Myocyte (in vitro differentiated cells): ENCODE measurements at places on chromosomes 5 and 9. TPM values are rescaled to one million over a fixed set of nuclear protein-coding genes. Genes with fewer than 3 reads are reported as not detected.

GRCh38 chr5:170397059-170397458, 7.9 kb upstream of the KCNMB1 start:
- DNase-seq, result no peak

DNA sequence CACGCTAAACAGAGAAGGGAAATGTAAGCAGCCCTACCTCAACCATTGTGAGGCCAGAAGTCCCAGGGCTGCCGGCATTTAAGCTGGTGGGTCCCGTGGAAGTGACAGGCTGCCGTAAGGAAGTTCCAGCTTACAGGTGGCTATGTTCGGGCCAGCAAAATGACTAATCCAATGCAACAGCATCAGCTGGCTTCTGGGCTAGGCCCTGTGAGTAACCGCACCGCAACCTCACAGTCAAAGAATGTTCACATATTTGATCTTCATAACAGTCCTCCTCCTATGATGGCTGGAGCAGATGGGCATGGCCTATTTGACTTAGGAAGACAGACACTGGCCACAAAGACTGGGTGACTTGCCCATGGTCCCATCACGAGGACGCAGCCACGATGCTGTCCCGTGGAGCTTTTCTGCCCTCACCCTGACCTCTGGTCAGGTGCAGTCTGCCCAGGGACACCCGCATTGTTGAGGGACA, 88.2 kb downstream of the LIFR start:
- peak; percentile 99 for DNase-seq

PCDH1 gene
- total RNA-seq, result 0.11 and 0.42 TPM in 2 replicates

DNA sequence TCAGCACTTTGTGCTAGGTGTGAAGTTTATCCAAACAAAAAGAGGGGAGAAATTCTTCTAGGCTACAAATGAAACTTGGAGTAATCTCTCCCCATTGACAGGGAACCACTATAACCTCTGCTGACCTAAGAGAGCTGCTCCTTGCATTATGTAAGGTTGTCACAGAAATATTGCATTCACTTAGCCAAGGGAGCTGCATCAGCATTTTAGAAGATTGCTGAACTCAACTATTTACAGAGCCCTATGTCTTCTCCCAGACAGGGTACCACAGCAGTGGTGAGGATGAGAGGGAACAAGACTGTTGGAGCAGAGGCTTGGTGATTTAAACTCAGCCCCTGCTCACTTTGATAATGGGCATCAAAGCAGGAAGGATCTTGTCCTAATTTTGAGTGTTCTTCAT, 362.0 kb downstream of the TMEM38B start:
- DNase-seq, result no peak

- no peak for DNase-seq
Observed at GRCh38 chr5:52013523-52013922, 630.3 kb downstream of the ISL1 start.

- DNase-seq, result no peak
Observed at GRCh38 chr9:78050421-78050820, 18.8 kb upstream of the GNAQ start.

ZNF462 gene
- 10.8 and 14.7 TPM in 2 replicates for total RNA-seq

EDIL3 gene
- total RNA-seq, result 86.1 and 118 TPM in 2 replicates

TAF11L10 gene
- total RNA-seq, result not detected in 2 replicates

GRCh38 chr5:96661855-96662724, at the start of gene CAST:
Gene CAST, plus strand, starts transcription at chr5:96662376. Its CDS starts 47 bp downstream, at chr5:96662423.
- peak; percentile 95 for DNase-seq

GRCh38 chr5:5298068-5298633, 124.3 kb upstream of the ICE1 start:
- DNase-seq, result no peak

GRCh38 chr9:125759764-125760129, 12.6 kb downstream of the PBX3 start:
- DNase-seq, result no peak

GRIA1 gene
- 4.7 and 5.6 TPM in 2 replicates for total RNA-seq

LCN9 gene
- total RNA-seq, result not detected in 2 replicates

DNA sequence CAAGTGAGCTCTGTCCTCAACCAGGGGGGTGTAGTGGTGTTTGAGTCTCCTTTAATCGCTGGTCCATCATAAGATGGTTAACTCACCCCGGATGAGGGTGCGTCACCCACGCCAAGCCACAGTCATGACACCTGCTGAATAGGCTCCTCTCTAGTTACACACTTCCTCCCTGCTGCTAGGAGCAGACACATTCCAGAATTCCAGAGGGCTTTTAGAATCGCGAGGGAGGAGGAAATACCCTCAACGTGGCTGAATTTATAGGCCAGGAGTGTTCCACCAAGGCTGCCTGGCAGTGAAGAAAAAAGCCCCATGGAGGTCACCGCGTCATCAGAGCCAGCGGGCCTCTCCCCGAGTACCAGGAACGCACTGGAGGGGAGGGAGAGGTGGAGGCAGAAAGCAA, 5.1 kb downstream of the GLRX start:
- peak; percentile 96 for DNase-seq

DNA sequence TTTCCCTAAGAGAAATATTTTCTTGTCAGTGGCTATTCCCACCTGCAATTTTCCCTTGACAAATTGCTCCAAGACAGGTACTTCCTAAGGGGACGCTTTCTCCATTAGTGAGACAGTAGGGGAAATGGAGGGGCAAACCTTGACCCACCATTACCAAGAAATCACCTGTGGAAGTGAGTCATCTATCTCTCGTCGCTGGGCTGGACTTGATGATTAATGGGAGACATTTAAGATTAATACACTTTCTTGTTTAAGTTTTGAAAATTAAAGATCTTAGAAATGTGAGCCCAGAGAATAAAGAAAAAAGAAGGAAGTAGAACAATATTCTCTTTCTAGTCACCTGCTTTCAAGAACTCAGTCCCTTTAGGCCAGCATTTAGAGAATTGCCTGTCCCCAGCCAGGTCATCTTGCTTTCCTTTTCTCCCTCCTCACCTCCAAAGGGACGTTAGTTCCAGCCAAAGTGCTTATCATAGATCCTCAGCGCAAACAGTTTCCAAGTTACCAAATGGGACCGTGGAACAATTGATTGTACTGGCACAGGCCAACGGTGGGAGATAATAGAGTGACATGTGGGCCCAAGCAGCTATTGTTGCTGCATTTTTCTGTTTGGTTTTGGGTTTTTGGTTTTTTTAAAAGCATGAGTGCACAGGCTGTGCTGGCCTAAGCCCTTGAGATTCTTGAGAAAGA, 284.4 kb downstream of the ENC1 start:
- no peak for DNase-seq

DNA sequence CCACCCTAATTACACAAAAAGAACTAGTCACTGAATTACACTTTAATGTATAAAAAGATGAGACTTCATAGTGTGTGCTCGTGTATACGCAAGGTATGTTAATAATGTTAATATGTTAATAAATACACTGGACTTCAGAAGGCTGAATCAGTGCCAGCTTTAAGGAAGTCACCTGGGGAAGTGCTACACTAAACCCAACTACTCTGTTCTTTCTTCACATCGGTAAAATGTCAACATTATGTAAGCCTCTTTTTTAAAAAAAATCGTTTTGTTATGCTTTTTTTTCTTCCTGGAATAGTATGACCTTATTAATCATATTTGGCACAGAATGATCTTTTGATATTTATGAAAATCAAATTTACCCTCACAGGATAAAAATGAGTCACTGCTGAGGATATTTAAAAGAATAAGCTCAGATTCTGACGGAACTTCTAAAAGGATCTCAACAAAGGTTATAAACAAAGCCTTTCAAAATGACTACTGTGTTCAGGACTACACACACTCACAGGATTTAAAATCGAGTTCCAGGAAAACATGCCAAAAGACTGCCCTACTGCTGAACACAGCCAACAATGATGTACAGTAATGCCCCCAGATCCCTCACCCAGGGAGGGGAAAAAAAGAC, 75.9 kb downstream of the AUH start:
- DNase-seq, result no peak

SLCO6A1 gene
- total RNA-seq, result 0.16 TPM in 1 of 2 replicates, not detected in the other

- peak; percentile 37 for DNase-seq
Observed at GRCh38 chr9:98410185-98410697, 154.8 kb upstream of the TBC1D2 start.

SMIM15 gene
- 25.4 and 26.6 TPM in 2 replicates for total RNA-seq
